Activated CD4-positive, alpha-beta T cell treated with anti-CD3 and anti-CD28 coated beads, Interleukin-2, amount 10 ng/mL, durations not matched to agents 7 days and 5 days (primary cell): ENCODE measurements at places on chromosomes 5 and 9.

DNA sequence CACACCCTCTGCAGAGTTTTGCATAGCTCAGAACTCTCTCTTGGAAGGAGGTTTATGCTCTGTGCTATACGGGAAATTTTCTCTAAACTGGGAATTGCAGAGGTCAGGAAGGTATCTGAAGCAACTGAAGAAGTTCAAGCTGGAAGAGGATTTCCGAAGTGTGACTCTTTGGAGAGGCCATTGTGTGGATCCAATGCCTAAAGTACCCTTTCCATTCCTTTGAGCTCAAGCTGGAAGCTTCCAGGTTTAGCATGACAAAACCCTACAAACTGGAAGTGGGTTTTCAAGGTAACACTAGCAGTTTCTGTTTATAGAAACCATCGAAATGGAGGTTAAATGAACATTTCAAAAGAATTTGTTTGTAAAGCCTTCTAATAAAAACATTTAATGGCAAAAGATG is 187.1 kb downstream of the CFAP90 start:
- no peak for DNase-seq

DNA sequence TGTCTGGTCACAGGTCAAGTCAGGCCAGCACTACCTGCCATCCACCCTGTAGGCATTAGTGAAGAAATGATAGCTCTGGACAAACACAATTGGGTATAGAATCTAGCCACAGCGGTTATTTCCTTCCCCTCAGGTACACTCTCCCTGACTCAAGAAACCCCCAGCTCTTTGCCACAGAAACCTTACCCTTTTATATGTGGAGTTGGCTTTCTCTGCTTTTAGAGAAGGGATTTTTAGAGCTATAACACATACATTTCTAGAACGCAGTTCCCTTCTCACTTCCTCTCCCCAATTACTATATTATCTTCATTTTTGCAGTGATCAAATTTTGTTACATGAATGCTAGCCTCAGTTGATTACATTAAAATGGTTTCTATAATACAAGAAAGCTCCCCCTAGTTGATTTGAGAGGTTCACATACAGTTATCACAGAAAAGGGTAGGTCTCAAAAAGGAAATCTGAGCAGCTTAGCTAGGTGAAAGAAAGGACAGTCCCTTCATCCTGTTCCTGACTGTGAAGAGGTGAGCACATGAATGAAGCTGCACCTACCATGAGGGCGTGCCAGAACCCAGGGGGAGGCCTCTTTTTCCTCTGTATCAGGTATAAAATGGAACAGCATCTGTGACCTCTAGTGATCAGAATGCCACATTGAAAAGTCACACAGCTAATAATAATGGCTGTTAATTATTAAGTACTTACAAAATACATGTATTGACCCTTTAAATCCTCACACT is 425.6 kb downstream of the KIAA0825 start:
- no peak for DNase-seq

GRCh38 chr5:31863991-31864411 is 225.1 kb downstream of the PDZD2 start:
- no peak for DNase-seq

- DNase-seq, result no peak
Observed at GRCh38 chr5:13746026-13746425, 198.5 kb downstream of the DNAH5 start.

DNA sequence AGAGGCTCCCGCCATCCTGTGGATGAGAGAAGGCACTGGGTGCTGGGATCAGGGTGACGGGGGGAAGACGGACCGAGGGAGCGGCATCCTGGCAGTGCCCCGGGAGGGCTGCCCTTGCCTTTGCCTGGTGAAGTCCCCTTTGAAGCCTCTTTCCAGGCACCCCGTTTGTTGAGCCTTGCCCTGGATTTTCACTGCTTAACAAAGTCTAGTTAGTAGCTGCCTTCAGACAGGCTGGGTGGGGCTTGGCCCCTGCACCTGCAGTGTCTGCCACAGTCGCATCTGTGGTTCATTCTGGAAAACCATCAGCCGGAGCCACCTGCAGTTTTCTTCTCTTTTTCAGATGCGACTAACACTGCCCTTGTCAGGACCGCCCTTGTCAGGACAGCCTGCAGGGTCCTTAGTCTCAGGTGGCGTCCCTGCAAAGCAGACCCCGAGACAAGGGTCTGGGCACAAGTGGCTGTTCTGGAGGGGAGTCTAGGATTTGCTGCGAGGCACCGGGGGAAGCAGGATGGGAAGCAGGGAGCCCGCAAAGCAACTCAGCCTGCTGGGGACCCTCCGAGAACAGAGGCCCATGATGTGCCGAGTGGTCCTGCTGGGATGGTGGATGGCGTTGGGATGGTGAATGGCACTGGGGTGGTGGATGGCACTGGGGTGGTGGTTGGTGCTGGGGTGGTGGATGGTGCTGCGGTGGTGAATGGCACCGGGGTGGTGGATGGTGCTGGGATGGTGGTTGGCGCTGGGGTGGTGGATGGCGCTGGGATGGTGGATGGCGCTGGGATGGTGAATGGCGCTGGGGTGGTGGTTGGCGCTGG is 147.9 kb upstream of the COL5A1 start:
- no peak for DNase-seq

DNA sequence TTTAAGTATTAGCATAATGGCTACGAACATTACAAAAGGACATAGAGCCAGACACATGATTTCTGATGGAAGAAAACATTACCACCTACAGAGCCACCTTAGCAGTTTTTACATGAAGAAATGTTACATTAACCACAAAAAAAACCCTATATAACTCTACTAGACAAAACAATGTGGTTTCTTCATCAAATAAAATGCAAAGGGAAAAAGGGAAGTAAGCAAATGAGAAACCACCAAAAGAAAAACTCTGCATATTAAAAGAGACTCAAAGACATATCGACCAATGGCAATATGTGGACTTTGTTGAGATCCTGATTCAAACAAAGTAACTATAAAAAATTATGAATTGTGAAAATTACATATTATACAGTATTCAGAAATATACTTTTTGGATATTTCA is 132.7 kb downstream of the TSSK1B start:
- DNase-seq, result no peak

DNA sequence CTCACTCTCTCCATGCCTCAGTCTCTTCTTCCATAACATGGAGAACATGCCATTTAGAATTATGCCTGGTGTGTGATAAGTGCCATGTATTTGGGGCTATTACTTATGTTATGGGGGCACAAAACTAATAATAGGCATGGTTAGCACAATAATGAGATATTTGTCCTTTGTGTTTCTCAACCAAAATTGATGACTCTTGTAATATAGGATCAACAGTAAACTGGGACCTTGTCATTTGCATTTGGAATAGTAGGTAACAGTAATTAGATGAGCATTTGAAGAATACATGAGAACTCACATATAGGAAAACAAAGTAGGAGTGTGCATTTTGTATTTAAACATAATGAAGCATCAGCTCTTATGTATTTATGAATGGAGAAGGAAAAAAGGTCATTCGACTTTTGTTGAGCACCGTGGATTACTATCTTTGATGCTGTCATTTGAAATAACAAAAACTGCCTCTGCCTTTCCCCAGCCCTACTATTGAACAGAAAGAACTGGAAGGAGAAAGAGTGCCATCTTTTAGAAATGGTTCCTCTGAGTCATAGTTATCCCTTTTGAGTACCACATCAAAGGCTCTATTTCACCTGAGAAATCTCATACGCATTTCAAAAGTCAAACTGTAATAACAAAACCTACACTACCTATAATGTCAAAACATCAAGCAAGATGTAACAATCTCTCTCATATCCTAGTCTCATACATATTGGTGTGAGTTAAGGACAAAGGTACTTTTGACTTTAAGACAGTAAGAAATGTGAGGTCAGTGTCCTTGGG is 655.2 kb downstream of the PDE4D start:
- DNase-seq, result peak; percentile 7

- no peak for DNase-seq
Observed at GRCh38 chr5:52922384-52922783, 66.8 kb upstream of the ITGA2 start.

DNA sequence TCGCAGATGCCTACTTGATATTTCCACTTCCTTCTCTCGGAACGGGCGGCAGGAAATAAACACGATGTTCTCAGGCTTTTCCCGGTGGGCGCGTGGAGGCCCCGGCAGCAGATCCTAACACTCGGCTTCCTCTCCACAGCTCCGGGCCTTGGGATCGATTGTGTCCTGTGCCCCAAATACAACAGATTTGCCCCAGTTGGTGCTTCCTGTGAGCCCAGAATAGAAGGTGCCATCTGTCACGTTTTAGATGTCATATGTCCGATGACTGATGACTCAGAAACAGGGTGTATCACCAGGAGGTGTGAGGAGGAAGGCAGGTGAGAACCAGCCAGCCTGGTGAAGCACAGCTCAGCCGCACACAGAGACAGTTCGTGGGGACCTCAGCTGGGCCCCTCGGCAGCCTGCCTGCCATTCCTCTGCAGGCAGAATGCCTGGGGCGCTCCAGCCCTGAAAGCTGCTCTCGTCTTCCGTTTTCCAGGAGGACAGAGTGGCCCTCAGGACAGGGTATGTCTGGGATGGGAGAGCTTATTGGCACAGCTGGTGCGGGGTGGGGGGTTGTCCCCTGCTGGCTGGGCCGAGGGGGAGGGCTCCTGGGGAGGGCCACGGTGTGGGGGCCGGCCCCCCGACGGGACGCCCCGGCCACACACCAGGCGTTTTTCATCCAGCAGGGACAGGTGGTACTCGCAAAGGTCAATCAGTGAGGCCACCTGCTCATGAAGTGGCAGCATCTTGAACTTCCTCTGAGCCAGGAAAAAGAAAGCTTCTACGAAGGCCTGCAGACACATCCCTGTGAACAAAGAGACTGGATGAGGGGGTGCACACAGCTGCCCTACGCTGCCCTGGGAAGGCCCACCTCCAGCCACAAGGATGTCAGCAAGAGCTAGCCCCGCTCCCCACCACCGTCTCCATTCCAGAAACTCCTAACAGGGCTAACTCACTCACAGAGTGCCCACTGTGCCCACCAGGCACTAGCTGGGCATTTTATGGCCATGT is 171.0 kb downstream of the DAB2IP start:
- DNase-seq, result no peak

DNA sequence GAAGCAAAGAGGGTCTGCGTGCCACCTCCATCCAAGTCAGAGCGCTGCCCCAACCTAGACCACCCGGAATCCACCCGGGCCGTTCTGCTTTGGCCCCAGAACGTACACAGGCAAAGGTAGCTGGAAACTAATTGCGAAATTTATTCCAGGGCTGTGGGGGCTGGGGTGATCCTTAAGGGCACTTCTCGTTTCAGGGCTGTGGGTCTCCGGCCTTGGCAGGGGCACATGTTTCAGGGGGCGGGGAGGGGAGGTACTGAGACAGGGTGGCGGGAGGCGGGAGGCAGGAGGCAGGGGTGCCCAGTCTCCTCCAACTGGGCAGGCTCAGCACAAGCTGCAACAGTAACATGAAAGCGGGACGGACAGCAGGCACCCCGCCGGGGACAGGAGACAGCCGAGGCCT is 26.1 kb downstream of the NR5A1 start:
- DNase-seq, result no peak

DNA sequence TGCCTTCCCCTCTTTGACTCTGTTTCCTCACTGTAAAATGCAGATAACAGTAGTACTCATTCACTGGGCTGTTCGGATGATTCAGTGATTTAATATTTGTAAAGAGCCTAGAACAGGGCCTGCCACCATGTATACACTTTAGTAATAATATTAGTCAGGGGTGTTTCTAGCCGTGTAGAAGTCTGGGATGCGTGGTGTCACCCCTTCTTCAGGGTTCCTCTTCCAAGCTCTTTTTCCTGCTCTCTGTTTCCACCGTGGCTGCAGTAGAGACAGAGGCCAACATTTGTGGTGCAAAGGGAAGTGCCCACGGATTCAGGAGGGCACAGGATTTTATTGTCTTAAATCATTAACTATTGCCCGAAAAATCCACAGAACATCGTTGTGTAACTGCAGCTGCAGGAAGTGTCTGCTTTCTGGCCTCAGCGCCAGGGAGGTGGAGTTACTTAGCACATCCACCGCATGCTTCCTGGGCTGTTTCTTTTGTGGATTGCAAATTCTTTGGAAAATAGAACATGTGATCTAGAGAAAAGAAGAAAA is 61.7 kb downstream of the TRIO start:
- DNase-seq, result no peak

DNA sequence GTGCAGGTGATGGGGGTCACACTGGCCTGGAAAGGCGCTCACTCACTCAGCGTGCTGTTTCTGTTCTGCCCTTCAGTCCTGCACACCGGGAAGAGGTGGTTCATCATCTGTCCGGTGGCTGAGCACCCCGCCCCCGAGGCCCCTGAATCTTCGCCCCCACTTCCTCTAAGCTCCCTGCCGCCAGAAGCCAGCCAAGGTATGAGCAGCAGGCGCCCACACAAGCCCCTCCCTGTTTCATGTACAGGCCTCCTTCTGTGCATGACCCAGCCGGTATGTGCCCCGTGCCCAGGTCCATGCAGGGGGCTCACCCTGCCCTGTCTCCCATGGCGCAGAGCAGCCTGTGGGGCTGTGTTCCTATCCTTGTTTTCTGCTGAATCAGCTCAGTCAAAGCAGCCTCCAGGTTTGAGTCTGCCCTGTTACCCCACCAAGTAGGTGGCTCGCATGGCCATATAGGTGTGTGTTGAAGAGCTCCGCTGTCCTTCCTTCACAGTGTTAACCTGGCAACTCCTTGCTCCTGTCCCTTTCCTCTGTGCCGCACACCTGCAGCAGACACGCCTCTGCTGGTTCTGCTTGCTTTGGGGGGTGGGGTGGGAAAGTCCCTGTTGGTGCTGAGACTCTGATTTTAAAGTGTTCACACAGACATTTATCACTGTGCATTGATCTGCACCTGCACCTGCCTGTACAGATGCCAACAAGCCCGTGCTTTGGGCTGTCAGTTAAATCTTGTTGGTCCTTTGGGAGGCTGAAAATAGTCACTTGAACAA is 84.8 kb downstream of the WNK2 start:
- no peak for DNase-seq

GRCh38 chr9:92499701-92500100 is 17.4 kb upstream of the ASPN start:
- DNase-seq, result no peak

- no peak for DNase-seq
Observed at GRCh38 chr9:78188594-78188993, 47.3 kb upstream of the CEP78 start.

GRCh38 chr5:134440201-134440755 is 28.6 kb upstream of the CDKN2AIPNL start:
- DNase-seq, result no peak

DNA sequence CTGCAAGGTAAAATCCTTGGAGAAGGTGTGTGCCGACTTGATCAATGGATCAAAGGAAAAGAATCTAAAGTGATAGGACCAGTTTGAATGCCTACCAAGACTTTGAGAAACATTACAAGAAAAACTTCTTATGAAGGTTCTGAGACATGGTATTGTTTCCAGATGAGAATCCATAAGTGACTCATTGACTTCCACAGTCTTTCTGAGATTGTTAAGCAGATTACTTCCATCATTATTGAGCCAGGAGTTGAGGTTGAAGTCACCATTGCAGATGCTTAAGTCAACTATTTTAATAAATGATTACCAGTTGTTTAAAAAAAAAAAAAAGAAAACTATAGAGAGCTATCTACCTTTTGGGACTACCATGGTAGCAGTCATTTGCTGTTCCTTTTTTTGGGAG is 7.0 kb downstream of the LNPEP start:
- DNase-seq, result no peak

- DNase-seq, result no peak
Observed at GRCh38 chr9:114003758-114004157, 74.3 kb downstream of the AMBP start.

GRCh38 chr5:62695274-62695673 is 116.7 kb downstream of the LRRC70 start:
- DNase-seq, result no peak
